ENCODE measurements at places on chromosomes 16 and 17.
A peak's percentile ranks its signal among the peaks of the same experiment; 100 is the strongest.

DNA sequence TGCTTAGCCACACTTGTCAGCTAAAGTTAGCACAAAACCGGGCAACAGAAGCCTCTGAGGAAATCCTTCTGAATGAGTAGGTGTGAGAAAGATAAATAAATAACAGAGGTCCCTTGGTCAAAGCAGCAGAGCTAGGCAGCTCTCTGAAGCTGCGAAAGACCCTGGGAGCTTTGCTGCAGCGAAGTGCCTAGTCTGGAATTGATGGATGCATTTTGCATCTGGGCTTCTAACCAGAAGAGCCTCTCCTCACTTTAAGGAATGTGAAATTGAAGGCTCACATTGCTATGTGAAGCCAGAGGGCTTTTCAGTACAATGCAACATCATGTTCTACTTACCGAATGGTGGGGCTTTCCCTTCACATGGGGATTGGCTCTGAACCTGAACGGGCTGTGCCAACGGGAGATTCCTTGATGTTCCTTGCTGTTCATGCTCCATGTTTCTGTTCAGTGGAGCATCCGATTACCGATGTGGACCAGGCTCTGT lies 274.6 kb downstream of the HS3ST3B1 start:
- DNase-seq: no peak

DNA sequence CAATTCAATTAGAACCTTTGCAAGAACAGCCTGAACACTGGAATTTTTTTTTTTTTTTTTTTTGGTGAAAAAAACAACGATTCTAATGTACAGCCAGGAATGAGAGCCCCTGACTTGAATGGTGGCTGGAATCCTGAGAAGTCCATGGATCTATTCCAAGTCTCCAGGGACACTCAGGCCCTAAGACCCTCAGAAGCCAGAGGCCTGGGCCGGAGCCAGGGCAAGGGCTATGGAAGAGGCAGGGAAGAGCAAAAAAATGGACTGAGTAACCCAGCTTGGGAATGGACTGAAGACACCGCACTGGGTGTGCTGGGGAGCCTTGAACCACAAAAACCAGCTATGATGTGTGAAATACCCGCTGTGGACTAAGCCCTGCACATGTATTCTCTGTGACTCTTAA lies 60.3 kb upstream of the LHX1 start:
- no peak for DNase-seq

DNA sequence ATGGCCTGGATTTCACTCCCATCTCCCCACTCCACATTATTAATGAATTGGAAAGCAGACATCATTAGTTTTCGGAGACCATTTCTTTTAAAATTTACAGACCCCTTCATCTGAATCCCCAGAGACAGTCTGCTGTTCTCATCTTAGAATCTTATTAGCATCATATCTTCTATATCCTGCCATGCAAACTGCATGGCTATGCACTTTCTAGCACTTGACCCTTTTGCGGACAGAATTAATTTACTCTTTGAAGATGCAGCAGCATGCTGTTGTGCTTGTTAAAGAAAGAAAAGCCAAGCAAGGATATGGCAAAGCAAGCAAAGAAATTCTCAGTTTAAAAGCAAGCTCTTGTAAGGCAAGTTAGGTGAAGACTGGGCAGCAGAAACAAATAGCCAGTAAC lies 201.2 kb upstream of the PMFBP1 start:
- no peak for DNase-seq

DNA sequence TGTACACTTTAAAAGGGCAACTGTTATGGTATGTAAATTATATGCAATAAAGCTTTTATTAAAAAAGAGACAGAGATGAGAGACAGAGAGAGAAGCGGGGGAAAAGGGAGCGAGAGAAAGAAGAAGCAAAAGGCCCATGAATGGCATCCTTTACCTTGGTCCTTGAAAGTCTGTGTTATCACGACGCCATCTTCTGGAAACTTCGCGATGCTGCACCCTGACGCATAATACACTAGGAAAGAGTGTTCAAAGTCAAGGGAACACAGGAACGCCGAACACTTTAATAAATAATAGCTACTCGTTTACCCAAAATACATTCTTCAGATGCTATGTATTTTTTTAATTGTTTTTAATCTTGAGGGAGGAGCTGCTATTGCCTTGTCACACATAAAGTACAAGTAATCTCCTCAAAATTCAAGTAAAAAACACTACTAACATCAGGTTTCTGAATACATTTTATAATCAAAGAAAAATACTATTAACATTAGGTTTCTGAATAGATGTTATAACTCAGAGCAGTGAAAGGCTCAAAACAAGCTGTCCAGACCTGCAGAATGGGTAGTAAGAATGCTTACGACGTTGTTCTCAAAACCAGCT lies 23.0 kb upstream of the SLC38A8 start:
- DNase-seq: peak; percentile 90

DNA sequence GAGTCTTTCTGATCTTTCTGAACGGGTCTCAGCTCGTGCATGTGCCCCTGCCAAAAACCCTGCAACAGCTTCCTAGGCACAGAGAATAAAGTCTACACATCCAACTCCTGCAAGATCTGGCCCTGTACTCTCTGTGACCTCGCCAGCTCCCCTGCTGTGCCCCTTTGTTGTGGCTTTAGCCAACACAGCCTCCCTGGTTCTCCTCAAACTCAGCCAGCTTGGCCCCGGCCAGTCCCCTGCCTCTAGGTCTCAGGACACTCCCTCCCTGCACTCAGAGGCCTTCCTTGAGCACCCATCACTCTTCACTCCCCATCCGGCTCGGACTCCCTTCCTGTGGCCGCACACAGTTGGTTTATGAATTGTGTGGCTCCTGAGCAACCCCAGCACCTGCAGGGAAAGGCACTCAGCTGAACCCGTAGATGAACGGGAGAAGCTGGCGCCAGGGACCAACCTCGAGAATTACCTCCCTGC lies 1.4 kb downstream of the CEP131 start:
- no peak for DNase-seq

DNA sequence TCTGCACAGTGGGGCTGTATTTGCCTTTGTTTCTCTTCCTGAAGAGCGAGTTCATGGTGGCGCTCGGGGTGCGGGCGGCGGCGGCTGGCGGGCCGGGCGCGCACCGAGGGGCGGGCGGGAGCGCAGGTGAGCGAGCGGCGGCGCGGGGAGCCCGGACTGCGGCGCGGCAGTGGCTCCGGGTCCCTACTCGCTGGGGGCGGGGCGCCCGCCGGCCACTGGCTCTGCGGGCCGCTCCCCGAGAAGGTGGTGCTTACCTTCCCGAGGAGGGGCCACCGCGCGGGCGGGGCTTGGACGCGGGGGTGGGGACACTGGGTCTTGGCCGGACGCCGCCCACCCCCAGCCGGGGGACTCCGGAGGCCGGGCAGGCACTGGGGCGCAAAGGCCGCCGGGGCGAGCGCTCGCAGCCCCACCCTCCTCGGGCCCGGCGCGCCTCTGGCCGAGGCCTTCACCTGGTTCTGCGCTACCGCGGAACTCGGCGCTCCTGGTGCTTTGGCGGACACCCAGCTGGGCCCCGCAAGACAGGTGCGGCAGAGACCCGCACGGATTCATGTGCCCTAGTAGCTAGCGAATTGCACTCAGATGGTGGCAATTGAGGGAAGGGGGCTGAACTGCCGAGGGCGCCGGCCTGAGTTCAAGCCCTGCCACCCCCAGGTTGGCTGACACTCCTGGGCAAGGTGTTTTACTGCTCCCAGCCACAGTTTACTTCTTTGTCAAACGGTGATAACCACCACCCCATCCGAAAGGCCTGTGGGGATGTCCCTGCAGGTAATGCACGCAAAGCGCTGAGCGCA lies at the start of gene PPL:
TSS of gene PPL (minus strand) at position 158 of the 791 bp plus-strand sequence. CDS start at position 55, 103 bp downstream.
- peak; percentile 90 for DNase-seq

DNA sequence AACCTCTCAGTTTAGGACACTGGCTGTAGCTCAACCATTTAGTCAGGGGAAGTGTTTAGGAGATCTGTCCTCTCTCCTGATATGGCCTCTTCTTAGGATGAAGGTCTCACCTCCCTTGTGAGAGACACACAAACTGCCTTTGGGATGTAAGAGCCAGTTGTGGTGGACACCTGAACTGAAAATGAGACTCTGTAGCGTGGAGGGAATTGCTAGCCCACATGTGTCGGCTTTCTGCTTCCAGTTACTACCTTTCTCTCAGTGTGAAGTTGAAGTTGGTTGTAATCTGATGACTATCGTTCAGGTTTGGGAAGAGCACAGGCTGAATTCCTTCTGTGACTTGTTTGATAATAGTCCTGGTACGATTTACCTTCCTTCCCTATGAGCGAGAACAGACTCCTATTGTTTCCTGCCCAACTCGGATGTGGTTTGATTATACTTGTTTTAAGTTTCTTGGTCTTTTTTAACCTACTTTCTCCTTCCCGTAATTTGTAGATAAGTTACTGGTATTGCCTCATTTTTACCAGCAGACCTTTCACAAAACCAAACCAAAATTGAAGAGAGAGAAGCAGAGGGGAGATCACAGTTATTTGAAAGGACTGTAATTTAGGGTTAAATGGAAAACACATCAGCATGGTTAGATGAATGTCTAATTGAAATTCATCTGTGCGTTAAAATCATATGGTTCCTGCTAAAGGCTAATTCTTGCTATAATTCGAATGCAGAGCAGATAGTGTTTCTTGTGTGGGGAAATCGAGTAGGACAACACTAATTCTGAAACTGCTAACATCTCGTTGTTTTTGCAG lies 43.2 kb downstream of the CLEC16A start:
- no peak for DNase-seq

GRCh38 chr16:78407191-78407590 lies 307.7 kb downstream of the WWOX start:
- no peak for DNase-seq

Measured in adrenal gland (tissue), 19 donors.